ENCODE measurements at places on chromosomes 13 and 19. TPM values are rescaled to one million over a fixed set of nuclear protein-coding genes. Genes with fewer than 3 reads are reported as not detected.

- no peak overlapping the region for H3K27ac ChIP-seq
- no peak overlapping the region for H3K4me3 ChIP-seq
- DNase-seq = no peak
- H3K4me1 ChIP-seq = no peaks in the 10 kb centered on the region
Measured at GRCh38 chr13:23777575-23777870, 111.7 kb downstream of the MIPEP start.

GRCh38 chr13:49348751-49349150 lies 95.1 kb downstream of the CAB39L start:
- no peak overlapping the region for H3K4me3 ChIP-seq
- no peaks in the 10 kb centered on the region for H3K27me3 ChIP-seq
- no peak for DNase-seq
- no peak overlapping the region for H3K27ac ChIP-seq

DNA sequence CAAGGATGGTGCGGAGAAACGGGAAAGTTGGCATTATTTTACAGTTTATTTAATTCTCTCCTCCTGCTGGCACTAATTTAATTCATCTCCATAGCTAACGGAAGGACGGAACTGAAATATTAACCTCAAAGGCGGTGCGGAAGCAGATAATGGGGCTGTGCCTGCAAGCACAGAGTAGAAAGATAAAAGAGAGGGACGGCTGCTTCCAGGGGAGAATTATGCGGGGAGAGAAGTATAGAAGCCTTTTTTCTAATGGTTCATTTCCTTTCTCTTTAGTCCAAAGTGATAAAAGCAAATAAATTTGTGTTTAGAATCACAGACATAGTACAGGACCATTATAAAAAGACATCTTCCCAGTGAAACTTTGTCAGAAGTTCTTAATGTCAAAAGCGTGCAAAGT lies 34.5 kb upstream of the UQCRFS1 start:
- peaks cover 10% of the 10 kb centered on the region for H3K4me1 ChIP-seq
- H3K27ac ChIP-seq = no peak overlapping the region
- no peaks in the 10 kb centered on the region for H3K36me3 ChIP-seq
- H3K27me3 ChIP-seq = no peaks in the 10 kb centered on the region
- no peak overlapping the region for H3K4me3 ChIP-seq

GRCh38 chr13:70080012-70080411 lies 27.6 kb upstream of the ATXN8OS start:
- no peak overlapping the region for H3K4me3 ChIP-seq
- no peak for DNase-seq
- H3K4me1 ChIP-seq = no peaks in the 10 kb centered on the region

- H3K27ac ChIP-seq = peak overlapping the region; percentile 70
- H3K4me1 ChIP-seq = no peaks in the 10 kb centered on the region
- no peaks in the 10 kb centered on the region for H3K36me3 ChIP-seq
- H3K4me3 ChIP-seq = peak overlapping the region; percentile 66
- DNase-seq = no peak
Measured at GRCh38 chr19:52941941-52942385, 18.7 kb upstream of the ZNF888 start.

The ACTMAP gene
- total RNA-seq = 7.7 TPM

- no peaks in the 10 kb centered on the region for H3K36me3 ChIP-seq
- H3K27ac ChIP-seq = no peak overlapping the region
- H3K4me1 ChIP-seq = no peaks in the 10 kb centered on the region
- DNase-seq = no peak
- no peak overlapping the region for H3K4me3 ChIP-seq
Measured at GRCh38 chr13:38518328-38518727, 168.5 kb upstream of the FREM2 start.

GRCh38 chr13:47594833-47595232 lies 406.2 kb downstream of the SUCLA2 start:
- H3K27ac ChIP-seq = no peak overlapping the region
- no peaks in the 10 kb centered on the region for H3K36me3 ChIP-seq
- H3K4me3 ChIP-seq = no peak overlapping the region
- H3K27me3 ChIP-seq = no peaks in the 10 kb centered on the region
- DNase-seq = no peak

Measured in gastrocnemius medialis (tissue), 4 donors.